ENCODE measurements at places on chromosomes 5 and 9.

DNA sequence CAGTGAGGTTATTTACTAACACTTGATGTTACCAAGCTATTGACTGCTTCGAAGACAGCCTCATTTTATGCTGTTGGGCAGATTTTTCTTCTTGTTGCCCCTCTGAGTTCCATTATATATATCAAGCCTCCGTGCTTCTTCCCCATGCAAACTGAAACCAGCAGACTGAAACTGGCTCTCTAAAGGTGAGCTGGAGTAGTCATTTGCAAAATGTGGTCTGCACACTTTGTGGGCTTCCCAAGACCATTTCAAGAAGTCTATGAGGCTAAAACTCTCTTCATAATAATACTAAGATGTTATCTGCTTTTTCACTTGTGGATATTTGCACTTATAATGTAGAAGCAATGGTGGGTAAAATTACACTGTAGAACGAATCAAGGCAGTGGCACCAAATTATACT, 13.9 kb downstream of the SLC36A1 start:
- DNase-seq: no peak

- no peak for DNase-seq
Measured at GRCh38 chr5:166596043-166596442, 1695.4 kb upstream of the WWC1 start.

GRCh38 chr5:6504677-6505415, 56.2 kb downstream of the UBE2QL1 start:
- DNase-seq: no peak

- DNase-seq: no peak
Measured at GRCh38 chr5:101142102-101142501, 239.0 kb upstream of the ST8SIA4 start.

GRCh38 chr5:108720391-108720790, 27.3 kb upstream of the FER start:
- DNase-seq: no peak

DNA sequence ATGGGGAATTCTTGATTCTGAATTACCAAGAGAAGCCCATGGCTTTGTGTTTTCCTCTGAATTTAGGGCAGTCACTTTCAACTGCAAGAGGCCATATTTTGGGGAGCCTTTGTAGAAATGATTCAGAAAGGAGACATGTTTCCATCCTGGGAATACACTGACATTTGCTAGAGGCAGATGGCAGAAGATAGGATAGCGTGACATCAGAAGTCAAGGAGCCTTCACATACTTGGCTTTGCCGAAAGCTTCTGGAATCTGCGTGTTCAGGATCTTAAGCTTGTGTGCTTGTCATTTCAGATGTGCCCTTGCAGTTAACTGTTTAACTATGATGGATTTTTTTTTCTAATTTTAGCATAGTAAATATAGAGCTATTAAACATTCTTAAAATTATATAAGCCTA, 296.2 kb downstream of the ARHGEF28 start:
- DNase-seq: no peak

GRCh38 chr9:127567730-127568617, 44.1 kb upstream of the STXBP1 start:
- peak; percentile 23 for DNase-seq

DNA sequence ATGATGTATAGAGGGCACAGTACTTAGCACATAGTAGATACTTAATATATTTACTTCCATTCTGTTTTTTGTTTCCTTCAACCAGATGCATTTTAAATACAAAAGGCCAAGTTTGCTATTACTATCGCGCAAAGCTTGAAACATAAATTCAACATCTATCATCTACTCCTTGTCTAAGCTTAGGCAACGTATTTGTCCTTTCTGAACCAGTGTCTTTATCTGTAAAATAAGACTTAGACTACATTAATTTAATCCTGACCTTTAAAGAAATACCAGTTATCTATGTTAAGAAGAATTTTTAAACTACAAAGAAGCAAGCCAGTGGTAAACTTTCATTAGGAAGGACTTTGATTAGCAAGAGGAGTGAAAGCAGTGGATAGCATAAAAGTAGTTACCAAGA, 173.0 kb downstream of the WDR70 start:
- DNase-seq: no peak
